Aortic smooth muscle cell (primary cell): ENCODE measurements at places on chromosomes 4 and X. TPM values are rescaled to one million over a fixed set of nuclear protein-coding genes. Genes with fewer than 3 reads are reported as not detected.

ZFP92 gene
- under 0.01 TPM in 2 replicates for total RNA-seq

SPON2 gene
- 1.4 and 2.6 TPM in 2 replicates for total RNA-seq

INTS6L gene
- total RNA-seq, result 2.5 and 3.1 TPM in 2 replicates

EMCN gene
- total RNA-seq, result 3.7 and 7.6 TPM in 2 replicates

ENAM gene
- total RNA-seq, result under 0.01 and 0.12 TPM in 2 replicates
